ENCODE measurements at places on chromosomes 7 and 10.

DNA sequence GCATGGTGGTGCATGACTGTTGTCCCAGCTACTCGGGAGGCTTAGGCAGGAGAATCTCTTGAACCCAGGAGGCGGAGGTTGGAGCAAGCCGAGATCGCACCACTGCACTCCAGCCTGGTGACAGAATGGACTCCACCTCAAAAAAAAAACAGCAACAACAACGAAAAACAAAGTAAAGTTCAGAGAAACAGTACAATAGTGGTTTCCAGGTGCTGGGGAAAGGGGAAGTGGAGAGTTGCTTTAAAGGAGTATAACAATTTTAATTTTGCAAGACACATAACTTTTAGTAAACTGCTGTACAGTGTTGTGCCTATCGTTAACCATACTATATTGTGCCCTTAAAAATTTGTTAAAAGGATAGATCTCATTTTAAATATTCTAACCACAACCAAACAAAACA lies 662.7 kb upstream of the POT1 start:
- DNase-seq: no peak

- DNase-seq: peak; percentile 43
These were observed 580 bp downstream of the ZNF775 start for GRCh38 chr7:150379441-150380379.

DNA sequence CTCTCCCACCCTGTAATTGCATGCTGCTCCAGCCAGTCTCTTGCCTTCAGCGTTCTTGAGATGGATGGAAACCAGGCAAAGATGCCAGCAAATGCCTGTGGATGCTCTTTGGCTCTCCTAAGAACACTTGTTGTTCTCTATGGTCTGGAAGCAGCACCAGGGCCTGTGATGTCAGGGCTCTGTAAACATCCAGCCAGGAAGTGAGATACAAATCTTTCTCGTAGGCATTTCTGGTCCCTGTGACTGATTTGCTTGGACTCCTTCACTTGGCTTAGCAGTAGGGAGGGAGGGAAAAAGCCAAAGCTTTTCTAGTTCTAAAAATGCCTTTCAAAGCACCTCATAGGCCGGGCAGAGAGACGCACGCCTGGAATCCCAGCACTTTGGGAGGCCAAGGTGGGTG lies 201.3 kb downstream of the REEP3 start:
- DNase-seq: no peak

- peak; percentile 30 for DNase-seq
These were observed 1.3 kb upstream of the TNRC18 start for GRCh38 chr7:5424749-5425506.

GRCh38 chr7:7257899-7258692 lies 75.8 kb downstream of the C1GALT1 start:
- no peak for DNase-seq

DNA sequence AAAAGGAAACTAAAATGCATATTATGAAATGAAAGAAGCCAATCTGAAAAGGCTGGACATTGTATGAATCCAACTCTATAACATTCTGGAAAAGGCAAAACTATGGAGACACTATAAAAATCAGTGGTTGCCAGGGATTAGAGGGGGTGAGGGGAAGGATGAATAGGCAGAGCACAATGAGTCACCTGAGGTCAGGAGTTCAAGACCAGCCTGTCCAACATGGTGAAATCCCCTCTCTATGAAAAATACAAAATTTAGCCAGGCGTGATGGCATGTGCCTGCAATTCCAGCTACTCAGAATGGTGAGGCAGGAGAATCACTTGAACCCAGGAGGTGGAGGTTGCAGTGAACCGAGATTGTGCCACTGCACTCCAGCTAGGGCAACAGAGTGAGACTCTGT lies 324.8 kb upstream of the PHYHIPL start:
- DNase-seq: no peak

Measured in neural crest cell (in vitro differentiated cells).